Activated CD4-positive, alpha-beta T cell treated with anti-CD3 and anti-CD28 coated beads, Interleukin-2, amount 50 U/mL, for 4 hours (primary cell): ENCODE measurements at places on chromosomes 6 and 20.

- DNase-seq = no peak
Measured at GRCh38 chr20:15842872-15843271, 730.4 kb downstream of the KIF16B start.

DNA sequence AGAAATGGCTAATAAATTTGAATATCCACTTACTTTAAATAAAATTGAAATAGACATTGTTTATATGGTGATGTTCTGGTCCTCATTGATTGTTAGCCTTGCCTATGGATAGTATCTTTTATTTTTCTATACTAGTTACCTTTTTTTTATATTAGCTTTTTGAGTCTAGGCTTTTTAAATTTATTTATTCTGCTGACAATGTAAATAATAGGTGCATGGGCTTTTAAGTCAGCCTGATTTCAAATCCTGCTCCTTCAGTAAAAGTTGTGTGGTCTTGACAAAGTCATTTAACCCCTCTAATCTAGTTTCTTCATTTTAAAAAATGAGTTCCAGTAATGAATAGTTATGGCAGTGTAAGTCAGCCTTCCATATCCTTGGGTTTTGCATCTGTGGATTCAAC is 38.6 kb downstream of the FAM162B start:
- DNase-seq = no peak

GRCh38 chr6:67889682-67889995 is 745.4 kb upstream of the ADGRB3 start:
- DNase-seq = no peak

- no peak for DNase-seq
Measured at GRCh38 chr6:144170044-144170443, 19.7 kb downstream of the STX11 start.
